Left ventricle myocardium superior (tissue), 1 donor: ENCODE measurements at places on chromosomes 7 and 10. TPM values are rescaled to one million over a fixed set of nuclear protein-coding genes. Genes with fewer than 3 reads are reported as not detected.

The EPO gene
- total RNA-seq: not detected

The AMPH gene
- 2.1 TPM for total RNA-seq

The DLG5 gene
- 9.5 TPM for total RNA-seq

The PRKG1 gene
- 24.9 TPM for total RNA-seq

The CYP3A5 gene
- 0.25 TPM for total RNA-seq

The OPN1SW gene
- total RNA-seq: not detected

- DNase-seq: no peak
These were observed 7.3 kb downstream of the POLL start for GRCh38 chr10:101580486-101581399.

GRCh38 chr7:4659551-4660286, 22.4 kb upstream of the FOXK1 start:
- DNase-seq: no peak

- DNase-seq: no peak
These were observed 148.2 kb downstream of the RAPGEF5 start for GRCh38 chr7:22208799-22209198.

DNA sequence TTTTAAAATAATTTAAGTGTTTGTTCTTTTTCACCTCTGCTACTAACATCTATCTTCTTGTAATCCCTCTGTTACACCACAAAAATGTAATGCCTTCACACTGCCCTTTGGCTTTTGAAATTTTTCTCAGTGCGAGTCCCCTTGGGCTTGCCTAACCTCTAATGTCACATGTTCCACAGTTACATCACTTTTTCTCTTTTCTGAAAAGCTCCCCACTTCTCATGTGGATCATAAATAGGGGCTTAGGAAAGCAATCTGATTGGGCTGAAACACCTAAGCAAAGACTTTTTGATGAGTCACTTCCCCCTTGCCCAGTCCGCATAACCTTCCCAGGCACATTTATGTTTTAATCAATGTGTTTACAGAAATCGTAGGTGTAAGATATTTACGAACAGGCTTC, 288.2 kb downstream of the IPMK start:
- no peak for DNase-seq

GRCh38 chr7:117827862-117828261, 45.4 kb downstream of the CTTNBP2 start:
- no peak for DNase-seq
